CD4-positive, alpha-beta memory T cell (primary cell): ENCODE measurements at places on chromosomes 5 and 9.

DNA sequence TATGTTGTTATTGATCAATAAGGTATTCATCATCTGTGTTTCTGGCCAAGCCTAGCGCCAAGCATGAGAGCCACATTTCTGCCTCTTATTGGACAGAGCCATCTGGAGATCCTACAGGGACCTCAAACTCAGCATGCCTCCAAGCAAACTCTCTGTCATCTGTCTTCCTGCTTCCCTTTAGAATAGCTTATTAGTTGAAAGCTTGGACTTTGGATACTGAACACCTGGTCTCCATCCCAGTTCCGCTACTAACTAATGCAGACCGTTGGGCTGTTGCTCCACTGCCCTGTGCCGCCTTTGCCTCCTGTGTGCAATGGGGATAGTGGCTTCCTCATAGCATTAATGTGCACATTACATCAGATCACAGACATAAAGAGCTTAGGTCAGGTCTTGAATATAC lies 65.5 kb downstream of the MAP1B start:
- DNase-seq: no peak

GRCh38 chr5:154815025-154815424 lies 35.4 kb downstream of the FAXDC2 start:
- no peak for DNase-seq

GRCh38 chr5:96023518-96023917 lies 61.9 kb upstream of the ELL2 start:
- DNase-seq: no peak

DNA sequence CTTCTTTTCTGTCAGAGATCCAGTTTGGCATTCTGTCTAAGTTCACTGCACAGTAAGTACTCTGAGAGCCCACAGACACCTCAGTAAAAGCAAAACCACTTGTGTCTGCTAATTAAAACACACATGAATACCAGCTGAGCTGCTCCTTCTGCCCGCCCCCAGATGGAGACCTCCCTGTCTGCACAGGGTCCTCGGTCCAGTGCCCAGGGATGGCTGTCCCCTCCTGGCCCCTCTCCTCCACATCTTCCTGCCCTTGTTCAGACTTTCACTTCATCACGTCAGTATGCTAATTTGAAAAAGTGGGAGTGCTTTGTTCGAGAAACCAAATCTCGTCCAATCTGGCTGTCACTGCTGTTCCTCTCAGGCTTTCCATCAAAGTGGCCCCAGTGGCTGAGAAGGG lies 43.5 kb downstream of the LIX1 start:
- DNase-seq: no peak

GRCh38 chr9:125696106-125696647 lies 10.8 kb downstream of the MAPKAP1 start:
- DNase-seq: no peak

DNA sequence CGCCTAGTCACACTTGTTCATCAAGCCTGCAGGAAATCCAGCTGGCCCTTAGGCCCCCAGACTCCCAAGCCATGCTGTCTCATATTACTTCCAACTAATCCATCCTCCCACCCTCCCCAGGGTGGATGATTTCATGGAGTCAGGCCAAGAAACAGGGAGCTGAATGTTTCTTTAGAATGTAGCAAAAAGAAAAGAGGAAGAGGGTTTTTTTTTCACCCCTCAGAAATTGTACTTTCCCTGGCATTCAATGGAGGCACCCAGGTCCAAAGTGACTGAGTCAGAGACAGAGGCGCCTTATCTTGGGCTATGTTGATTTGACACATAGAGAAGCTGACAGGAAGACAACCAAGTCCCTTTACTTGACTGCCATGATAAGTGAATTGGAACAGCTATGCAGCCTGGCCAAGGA lies 260.2 kb upstream of the NR4A3 start:
- DNase-seq: no peak
